ENCODE measurements at places on chromosomes 4 and X. TPM values are rescaled to one million over a fixed set of nuclear protein-coding genes. Genes with fewer than 3 reads are reported as not detected.

DNA sequence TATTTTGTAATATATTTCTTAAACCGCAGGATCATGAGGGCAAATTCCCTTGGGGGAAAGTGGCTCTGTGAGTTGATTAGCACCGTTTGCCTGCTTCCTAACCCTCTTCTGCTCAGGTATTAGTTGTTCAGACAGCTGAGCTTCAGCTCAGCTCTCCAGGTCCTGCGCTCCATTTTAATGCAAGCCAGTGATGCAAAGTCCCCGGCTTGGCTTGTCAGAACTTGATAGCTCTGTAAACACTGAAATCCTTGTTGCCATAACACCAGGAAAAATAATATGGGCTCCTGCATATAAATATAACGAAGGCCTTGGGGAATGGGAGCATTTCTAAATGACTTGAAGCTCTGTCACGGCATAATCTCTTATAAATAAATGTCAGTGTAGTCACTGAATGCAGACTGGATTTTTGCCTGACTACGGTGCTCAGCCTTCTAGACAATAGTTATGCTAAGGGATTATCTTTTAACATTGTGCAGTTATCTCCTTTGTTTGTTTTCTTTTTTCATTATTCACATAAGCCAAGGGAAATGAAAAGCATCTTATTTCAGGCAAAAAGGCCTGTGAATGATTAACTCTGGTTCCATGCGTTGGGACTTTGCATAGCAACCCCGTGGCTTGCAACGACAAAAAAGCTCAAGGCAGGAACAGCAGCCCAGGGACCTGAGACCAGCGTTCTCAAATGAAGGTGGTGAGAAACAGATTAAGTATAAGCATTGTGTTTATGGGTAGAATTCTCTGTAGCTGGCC is 253.2 kb downstream of the SPRY1 start:
- H3K36me3 ChIP-seq, result no peaks in the 10 kb centered on the region
- DNase-seq, result no peak
- no peak overlapping the region for H3K4me3 ChIP-seq
- H3K27me3 ChIP-seq, result no peaks in the 10 kb centered on the region
- no peaks in the 10 kb centered on the region for H3K4me1 ChIP-seq

TMEM31 gene
- not detected for total RNA-seq

DNA sequence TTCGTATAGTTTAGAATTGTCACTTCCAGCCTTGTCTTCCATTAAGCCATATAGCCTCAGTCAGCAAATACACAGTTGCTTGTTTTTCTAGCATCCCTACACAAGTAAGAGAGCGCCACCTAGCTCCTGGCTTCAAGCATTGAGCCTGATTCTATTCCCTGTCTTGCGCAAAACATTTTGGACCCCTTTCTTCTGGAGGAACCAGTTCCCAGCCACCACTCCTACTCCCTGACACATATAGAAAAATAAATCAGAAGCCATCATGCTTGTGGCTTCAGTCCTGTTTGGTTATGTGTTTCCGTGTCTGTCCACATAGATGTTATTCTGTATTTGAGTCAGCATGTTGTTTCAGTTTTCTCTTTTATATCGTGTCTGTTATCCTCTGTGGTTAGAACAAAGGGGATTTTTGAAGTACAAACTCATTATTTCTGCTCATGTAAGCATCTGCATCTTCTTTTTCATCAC is 59.9 kb downstream of the GK start:
- H3K36me3 ChIP-seq, result no peaks in the 10 kb centered on the region
- DNase-seq, result peak; percentile 50
- H3K27me3 ChIP-seq, result peaks cover 4% of the 10 kb centered on the region
- no peak overlapping the region for H3K27ac ChIP-seq
- H3K4me3 ChIP-seq, result no peak overlapping the region

DNA sequence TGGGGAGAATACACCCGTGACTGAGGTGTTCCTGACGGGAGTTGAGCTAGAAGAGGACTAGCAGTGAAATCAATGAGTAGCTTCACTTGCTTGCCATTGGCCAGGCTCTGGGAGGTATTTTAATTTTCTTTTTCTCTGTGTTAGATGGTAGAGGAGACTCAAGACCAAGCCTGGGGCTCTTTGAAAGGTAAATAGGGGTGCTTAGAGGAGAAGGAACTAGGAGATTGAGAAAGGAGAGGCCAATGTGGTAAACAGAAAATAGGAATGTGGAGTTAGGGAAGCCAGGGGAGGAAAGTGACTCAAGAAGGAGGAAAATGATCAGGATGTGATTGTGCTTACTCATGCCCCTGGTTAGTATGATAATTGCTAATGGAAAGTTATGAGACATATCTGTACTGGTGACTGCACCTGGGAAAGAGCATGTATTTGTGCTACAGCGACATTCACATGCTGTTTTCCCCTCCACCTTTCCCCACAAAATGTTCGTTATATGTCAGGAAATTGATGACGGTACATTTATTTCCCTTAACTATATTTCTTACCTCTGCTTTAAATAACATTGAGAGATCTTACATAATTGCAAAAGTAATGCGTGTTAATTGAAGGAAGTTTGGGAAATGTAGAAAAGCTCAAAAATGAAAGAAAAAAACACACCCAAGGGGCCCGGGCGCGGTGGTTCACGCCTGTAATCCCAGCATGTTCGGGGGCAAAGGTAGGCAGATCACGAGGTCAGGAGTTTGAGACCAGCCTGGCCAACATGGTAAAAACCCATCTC is 16.9 kb upstream of the LRBA start:
- peaks cover 3% of the 10 kb centered on the region for H3K4me1 ChIP-seq
- H3K36me3 ChIP-seq, result no peaks in the 10 kb centered on the region
- no peak overlapping the region for H3K4me3 ChIP-seq
- no peak for DNase-seq
- peaks cover 2% of the 10 kb centered on the region for H3K27me3 ChIP-seq

REST gene
- total RNA-seq, result 1.5 TPM

All from glutamatergic neuron (in vitro differentiated cells).